Chondrocyte (in vitro differentiated cells): ENCODE measurements at places on chromosomes 1 and 21. TPM values are rescaled to one million over a fixed set of nuclear protein-coding genes. Genes with fewer than 3 reads are reported as not detected.
A peak's percentile ranks its signal among the peaks of the same experiment; 100 is the strongest.

Gene SMYD3
- total RNA-seq: 28.4 to 31.5 TPM (median 29.3 TPM) in 3 replicates

Gene SLC2A1
- total RNA-seq: 141 to 192 TPM (median 190 TPM) in 3 replicates

GRCh38 chr1:246875041-246876026 is 56.4 kb downstream of the AHCTF1 start:
- DNase-seq: no peak

GRCh38 chr21:18801468-18801867 is 397.9 kb upstream of the TMPRSS15 start:
- DNase-seq: no peak

Gene FCER1G
- not detected in 3 replicates for total RNA-seq

DNA sequence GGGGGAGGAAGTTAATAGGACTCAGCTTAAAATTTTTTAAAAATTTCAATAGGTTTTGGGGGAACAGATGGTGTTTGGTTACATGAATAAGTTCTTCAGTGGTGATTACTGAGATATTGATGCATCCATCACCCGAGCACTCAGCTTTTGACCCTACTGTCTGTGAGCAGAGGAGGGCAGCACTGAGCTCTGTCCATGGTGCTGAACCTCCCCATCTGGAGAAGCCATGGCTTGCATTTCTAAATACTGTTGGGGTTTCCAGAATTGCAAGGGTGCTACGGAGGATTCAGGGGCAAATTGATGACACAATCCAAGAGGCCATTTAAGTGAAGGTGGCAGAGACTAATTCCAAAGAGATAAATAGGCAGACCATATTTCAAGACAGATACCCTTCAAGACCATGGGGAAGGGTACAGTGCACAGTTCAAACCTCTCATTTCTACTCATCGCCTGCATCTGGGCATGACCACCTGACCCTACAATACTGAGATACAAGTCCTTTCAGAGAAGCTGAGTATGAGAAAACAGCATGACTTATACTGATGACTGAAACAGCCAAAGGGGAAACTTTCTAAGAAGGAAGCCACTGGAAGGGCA is 17.2 kb downstream of the SYT2 start:
- no peak for DNase-seq

GRCh38 chr1:33099290-33100118 is 18.6 kb downstream of the AZIN2 start:
- peak; percentile 99 for DNase-seq

Gene GSTM1
- total RNA-seq: 8.9 to 17.8 TPM (median 17.8 TPM) in 3 replicates

- DNase-seq: no peak
These were observed 90.0 kb downstream of the FNBP1L start for GRCh38 chr1:93537924-93538323.

DNA sequence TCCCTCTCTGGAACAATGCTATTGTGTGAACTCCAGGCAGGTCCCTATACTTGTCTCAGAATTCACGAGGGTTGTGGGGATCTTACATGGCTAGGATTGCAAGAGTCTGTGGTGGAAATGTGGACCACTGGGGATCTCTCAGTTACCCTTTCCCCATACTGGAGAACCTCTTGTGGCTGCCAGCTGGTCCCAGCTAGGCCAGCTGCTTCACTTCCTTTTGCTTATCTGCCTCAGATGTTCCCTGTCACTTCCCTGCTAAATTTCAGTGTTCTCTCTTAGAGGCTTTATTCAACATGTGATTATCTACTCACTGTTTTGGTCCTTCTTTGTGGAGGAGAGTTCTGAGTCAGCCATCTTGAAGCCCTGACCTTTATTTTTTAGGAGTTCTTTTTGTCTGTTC is 75.9 kb upstream of the SAMD13 start:
- no peak for DNase-seq

GRCh38 chr1:178278916-178279686 is 185.2 kb downstream of the RASAL2 start:
- no peak for DNase-seq

Gene RAB4A
- 43.4 to 62.4 TPM (median 58.6 TPM) in 3 replicates for total RNA-seq

- DNase-seq: peak; percentile 56
These were observed 31.6 kb downstream of the CDK18 start for GRCh38 chr1:205535866-205536758.

- no peak for DNase-seq
These were observed 171.4 kb downstream of the KIF26B start for GRCh38 chr1:245325922-245326795.

Gene KRTAP7-1
- not detected in 3 replicates for total RNA-seq
